ENCODE measurements at places on chromosomes 6 and 20.

DNA sequence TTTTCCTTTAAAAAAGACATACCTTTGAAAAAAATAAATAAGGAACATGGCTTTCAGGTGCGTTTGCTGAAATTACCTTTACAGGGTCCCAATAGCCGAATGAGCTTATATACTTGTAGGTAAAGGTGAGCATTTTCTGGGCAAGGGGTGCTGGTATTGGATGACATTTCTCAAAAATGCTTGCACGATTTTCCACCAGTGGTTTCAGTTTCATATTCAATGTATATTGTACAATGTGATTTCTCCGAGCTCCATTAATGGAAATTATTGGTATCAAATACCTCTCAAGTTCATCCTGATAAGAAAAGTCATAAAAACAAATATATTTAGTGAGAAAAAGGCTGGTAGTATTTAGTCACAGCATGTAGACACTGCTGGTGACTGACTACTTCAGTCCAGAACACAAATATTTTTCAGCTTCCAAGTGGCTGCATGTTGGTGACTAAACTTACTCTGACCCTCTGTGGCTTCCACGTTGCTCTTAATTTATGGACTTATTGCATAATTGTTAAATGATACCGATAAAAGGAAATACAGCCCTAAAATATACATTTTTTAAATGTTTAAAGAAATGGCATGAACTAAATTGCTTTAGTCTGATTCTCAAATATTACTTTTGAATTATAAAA lies 32.9 kb upstream of the ZBTB24 start:
- DNase-seq = peak; percentile 34

GRCh38 chr20:51930775-51931174 lies 128.5 kb upstream of the SALL4 start:
- no peak for DNase-seq

DNA sequence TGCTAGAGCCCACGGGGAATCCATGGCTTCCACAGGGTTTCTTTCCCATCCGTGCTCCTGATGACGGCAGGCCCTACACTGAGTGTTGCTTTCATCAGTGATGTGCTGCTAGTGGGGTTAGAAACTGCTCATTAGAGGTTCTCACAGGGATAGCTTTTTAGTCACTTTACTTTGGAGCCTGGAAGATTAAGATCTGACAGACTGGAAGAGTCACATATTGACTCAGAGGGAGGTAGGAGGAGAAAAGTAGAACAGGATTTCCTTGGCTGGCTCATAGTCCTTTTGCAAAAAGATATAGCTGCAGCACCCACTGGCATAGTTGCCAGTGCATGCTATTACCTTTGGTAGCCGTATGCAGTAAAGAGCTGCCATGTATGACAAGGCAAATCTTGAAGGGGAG lies 890.3 kb downstream of the C6orf118 start:
- no peak for DNase-seq

- DNase-seq = no peak
Observed at GRCh38 chr6:152068622-152069261, 261.3 kb downstream of the ESR1 start.

- no peak for DNase-seq
Observed at GRCh38 chr6:6764764-6765434, 176.4 kb downstream of the LY86 start.

DNA sequence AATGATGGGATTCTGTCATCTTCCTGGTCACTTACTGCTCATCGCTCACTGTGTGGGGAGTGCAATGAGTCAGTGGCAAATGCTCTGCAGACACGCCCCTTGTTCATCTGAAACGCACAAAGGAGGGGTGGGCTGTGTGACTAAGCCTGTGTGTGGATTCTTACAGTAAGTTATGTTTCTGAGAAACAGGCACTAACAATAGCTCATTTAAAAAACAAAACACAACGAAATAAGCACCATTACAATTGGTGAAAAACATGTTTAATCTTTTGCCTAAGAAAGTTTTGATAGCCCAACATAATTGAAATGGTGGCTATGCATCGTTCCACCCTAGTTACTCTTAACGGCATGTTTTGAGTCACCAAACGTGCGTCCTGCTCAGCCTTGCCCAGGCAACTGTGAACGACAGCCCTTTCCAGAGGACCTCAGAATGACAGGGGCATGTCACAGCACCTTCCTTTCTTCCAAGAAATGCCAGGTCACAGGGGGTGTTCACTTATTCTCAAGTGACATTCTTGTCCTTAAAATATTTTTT lies 118.4 kb upstream of the SGK1 start:
- DNase-seq = peak; percentile 54

DNA sequence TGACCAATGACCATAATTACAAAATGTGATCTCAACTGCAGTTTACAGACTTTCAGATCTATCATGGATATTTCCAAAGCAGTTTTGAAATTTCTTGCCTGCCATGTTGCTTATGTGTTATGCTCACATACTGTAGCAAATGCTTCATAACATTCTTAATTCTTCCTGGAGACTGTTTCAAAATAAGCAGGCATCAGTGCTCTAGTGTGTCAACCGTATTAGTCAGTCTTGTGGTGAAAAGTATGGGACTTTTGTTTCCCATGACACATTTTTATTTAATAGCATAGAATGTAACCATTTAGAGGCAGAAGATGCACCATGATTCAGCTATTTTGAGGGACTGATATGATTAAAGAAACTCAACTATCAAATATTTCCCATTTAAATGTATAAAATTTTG lies 1.7 kb downstream of the POPDC3 start:
- DNase-seq = no peak

DNA sequence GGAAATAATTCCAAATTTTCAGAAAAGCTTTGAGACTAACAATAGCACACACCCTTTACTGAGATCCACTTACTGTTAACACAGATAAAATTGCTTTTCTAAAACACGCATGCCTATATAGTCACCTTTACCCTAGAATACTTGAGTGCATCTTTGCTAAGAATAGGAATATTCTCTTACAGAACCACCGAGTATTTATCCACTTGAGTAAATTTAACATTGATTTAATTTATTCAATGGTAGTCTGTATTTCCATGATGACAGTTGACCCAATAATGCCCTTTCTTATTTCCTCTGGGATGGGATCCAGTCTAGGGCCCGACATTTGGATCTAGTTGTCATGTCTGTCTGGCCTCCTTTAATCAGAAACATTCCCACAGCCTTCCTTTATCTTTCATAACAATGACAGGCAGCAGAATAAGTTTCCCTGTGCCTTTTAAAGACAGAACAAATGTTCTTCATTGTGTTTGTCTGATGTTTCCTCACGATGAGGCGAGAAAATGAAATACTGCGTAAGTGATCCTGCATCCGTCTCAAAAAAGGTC lies 56.6 kb upstream of the ERVFRD-1 start:
- DNase-seq = no peak

- DNase-seq = no peak
Observed at GRCh38 chr6:97901531-97901930, 618.5 kb upstream of the MMS22L start.

DNA sequence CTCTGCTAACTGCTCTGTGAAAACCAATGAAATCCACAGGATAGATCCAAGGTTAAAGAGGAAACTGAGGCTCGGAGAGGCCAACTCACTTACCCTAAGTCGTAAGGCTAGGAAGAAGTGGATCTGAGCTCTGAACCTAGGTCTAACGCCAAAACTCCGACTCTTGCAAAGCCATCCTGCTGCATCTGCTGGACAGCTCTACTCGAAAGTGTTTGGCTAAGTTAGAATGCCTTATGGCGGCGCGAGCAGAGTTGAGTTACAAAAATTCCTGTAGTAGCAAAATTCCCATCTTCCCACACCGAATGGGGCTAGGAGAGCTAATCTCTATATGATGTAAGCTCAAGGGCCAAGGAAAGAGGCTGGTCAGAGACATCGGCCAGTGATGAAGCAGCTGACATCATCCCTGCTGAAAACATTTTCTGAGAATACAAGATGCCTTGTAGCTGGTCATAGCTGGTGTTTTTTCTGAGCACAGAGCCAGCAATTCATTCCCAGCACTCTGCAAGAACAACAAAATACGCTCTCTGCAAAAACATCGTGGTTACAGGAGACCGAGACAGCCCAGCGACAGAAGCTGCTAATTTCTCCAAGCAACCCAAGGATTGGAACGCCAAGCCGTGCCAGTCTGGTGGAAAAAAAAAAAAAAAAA lies 1.8 kb downstream of the SPATA2 start:
- DNase-seq = no peak

- no peak for DNase-seq
Observed at GRCh38 chr20:3908667-3909066, 19.5 kb downstream of the PANK2 start.

DNA sequence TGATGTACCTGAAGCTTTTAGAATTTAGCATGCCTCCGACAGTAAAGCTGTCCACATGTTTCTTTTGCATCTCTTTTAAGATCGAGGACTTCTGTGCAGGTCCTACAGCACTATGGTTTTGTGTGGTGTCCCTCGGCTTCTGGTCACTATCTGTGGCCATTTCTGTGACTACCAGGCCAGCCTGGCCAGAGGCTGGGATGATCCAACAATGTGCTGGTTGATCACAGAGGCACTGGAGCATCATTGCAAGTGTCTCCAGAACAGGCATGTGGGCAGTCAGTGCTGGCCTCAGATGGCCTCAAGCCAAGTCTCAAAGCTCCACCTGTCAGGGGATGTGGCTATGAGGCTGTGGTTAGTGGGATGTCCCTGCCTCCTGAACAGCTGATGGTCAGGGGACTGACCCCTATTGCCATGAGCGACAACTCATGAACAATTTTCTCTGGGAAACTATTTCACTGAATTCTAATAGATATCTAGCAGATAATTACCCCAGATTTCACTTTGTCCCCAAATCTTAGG lies 136.6 kb downstream of the SYNDIG1 start:
- DNase-seq = no peak

- no peak for DNase-seq
Observed at GRCh38 chr6:160882791-160883279, 108.7 kb upstream of the MAP3K4 start.

DNA sequence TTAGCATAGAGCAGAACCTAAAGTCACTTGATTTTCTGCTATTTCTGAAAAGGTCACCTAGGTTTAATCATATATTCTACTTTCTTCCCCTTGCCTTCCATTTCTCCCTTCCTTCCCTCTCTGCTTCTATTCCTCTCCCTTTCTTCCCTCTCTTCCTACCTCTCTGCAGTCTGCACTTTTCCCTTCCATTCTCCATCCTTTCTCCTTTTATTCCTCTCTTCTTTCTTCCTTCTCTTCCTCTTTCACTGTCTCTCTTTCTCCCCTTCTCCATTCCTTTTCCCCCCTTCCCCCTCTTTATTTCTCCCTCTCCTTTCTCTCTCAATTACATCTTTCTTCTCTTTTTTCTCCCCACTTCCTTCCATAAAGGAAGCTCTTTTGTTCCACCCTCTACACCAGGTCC lies 1049.8 kb upstream of the FLRT3 start:
- DNase-seq = no peak

DNA sequence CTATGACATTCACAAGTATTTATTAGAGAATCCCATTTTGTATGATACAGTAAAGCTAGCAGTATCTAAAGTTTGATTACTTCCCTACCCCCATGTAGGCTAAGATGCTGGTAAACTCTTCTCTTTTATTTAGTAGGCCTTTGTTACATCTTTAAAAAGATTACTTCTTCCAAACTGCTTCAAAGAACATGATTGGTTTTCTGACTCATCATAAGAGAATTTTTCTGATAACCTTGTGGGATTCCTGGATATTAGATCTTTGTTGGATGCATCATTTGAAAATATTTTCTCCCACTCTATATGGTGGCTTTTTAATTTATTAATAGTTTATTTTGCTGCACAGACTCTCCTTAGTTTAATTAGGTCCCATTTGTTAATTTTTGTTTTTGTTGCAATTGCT lies 898.3 kb upstream of the ADGRB3 start:
- no peak for DNase-seq
